ENCODE measurements at places on chromosomes 5 and 9. TPM values are rescaled to one million over a fixed set of nuclear protein-coding genes. Genes with fewer than 3 reads are reported as not detected.

DNA sequence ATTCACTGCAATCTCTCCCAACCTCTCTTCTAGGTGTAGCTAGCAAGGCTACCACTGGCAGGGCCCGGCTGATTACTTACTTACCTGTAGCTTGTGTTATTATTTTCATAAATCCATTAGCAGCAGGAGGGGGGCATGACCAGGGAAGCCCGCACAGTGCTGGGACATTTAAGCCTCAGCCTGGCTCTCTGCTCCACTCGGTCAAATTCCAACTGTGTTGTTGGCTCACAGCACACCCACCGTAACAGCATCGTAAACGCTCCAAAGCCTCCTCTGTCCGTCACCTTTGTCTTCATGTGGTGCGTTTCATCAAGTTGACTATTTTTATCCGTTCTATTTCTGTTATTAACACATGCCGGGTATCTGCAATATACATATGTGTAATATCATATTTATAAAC is 264.7 kb downstream of the NSG2 start:
- no peak for DNase-seq

DNA sequence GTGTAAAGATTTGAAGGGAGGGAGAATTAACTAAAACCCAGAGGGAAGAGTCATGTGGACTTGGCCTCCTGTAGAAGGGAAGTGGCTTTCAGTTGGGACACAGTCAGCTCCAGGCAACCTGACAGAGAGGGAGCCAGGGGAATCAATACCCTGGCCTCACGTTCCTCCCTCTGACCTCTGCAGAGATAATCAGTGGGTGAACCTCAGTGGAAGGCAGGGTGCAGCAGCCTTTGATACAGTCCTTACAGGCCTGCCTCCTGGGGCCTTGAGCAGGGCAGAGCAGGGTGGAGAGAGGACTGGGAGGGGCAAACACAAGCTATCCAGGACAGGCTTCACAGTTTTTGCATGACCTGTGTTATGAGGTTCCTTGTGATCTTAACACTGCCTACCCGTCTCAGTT is 61.9 kb upstream of the GPBP1 start:
- no peak for DNase-seq

GRCh38 chr5:63928451-63928850 is 33.8 kb downstream of the HTR1A start:
- DNase-seq: no peak

NUDT12 gene
- total RNA-seq: 2.3 TPM

- no peak for DNase-seq
Measured at GRCh38 chr5:126052791-126053190, 370.4 kb upstream of the GRAMD2B start.

MAP3K1 gene
- total RNA-seq: 18.2 TPM

GRCh38 chr5:149141957-149142851 is 911 bp downstream of the ABLIM3 start:
- DNase-seq: no peak

DNA sequence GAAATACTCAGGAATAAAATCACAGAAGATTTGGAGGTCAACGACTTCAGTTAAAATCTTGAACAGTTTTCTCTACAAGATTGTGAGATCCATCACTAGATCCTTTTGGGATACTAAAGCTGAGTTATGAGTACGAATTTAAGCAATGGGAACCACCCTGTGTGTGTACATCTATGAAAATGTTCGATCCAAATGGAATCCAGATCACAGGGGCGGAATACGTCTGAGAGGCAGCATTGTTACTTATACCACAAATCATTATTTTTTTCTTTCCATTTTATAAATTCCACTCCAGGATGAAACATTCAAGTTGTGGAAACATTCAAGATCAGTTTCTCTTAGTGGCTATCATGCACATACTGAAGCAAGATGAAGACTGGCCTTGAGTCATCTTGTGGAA is 239.3 kb upstream of the PAPPA start:
- DNase-seq: no peak

F2RL1 gene
- 1.8 TPM for total RNA-seq
